ENCODE measurements at places on chromosomes 3 and 15. TPM values are rescaled to one million over a fixed set of nuclear protein-coding genes. Genes with fewer than 3 reads are reported as not detected.

Gene AHSG
- not detected for total RNA-seq

Gene MITF
- 30.1 TPM for total RNA-seq

Gene ECE2
- total RNA-seq, result under 0.01 TPM

Gene TMCO5A
- not detected for total RNA-seq

Gene C3orf80
- total RNA-seq, result 0.15 TPM

Gene PLSCR4
- total RNA-seq, result 20.3 TPM

Data from smooth muscle cell of trachea (primary cell).